ENCODE measurements at places on chromosomes 7 and 10.

DNA sequence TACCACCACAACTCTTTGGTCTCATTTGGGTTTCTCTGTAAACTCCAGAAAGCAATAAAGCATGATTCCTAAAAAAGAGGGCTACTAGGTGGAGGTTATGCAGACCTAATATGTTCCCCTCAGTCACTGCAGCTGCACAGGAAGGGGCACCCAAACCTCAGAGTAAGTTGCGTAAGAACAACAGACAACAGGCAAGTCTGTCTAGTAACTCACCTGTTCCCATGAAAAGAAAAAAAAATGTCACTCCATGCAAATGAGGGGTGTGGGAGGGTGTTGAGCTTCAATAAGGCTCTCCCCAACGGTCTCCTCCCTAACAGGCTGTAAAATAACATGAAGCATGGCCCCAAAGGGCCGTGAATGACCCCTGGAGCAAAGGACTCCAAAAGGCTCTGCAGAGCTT, 461.4 kb downstream of the KCNMA1 start:
- DNase-seq: no peak

GRCh38 chr7:30469303-30469702, 9.3 kb downstream of the NOD1 start:
- no peak for DNase-seq

DNA sequence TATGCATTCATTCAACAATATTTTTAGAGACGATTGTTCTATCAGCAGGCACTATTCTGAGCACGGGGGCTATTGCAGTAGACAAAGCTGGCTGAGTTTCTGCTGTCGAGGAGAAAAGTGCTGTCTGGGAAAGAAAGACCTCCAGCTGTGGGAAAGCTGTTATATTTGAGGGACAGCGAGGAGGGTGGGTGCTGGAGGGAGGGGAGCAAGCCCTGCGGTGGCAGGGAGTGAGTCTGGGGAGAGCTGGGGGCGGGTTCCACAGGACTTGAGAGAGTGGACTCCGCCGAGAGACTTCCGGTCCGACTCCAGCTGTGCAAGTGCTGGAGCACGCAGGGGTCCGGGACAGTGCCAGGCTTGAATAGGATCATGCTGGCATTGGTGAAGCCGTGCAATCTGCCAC, 602.1 kb upstream of the FOXK1 start:
- DNase-seq: no peak

- no peak for DNase-seq
Observed at GRCh38 chr7:156423876-156424275, 216.7 kb upstream of the RNF32 start.

DNA sequence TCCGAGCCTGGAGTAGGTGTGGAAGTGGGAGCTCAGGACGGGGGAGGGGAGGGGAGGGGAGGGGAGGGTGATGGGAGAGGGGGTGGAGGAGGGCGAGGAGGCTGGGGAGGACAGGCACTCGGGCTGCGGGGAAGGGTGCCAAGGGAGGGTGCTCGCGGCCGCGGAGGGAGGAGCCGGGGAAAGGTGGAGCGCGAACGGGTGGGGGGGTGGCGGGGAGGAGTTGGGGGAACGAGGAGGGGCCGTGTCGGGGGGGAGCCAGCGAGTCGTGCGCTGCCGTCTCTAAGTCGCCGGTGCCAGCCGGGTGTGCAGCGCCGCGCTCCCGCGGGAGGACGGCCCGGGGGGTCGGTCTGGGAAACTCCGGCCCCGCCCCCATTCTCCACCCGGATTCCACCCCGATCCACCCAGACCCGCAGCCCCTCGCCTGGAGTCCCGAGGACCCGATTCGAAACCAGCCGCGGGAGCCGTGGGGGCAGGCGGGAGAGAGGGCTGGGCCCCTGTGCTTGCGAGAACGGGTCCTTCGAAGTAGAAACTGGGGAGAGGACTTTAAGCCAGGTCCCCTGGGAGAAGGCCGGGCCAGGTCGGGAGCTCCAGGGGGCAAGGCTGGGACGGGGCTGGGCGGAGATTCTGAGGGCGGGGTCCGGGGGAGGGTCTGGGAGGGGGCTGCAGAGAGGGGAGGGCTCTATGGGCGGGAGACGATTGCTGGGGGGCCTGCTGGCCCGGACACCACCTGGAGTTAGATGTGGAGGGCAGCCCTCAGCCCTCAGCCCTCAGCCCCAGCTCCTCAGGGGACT, at the start of gene ZNF467:
ZNF467 (minus strand) TSS at position 143 of the 791 bp plus-strand sequence. CDS start 2,556 bp downstream, outside the sequence.
- no peak for DNase-seq

DNA sequence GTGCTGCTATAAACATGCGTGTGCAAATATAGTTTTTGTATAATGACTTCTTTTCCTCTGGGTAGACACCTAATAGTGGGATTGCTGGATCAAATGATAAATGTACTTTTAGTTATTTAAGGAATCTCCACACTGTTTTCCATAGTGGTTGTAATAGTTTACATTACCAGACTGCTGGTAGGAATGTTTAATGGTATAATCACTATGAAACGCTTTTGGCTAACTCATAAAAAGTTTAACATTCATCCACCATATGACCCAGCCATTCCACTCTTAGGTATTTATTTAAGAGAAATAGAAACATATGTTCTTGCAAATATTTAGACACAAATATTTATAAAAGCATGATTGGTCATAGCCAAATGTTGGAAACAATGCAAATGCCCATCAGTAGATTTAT, 32.1 kb upstream of the TFEC start:
- no peak for DNase-seq

Data from cerebellar nuclear complex (tissue), 1 donor.